Fibroblast of villous mesenchyme (primary cell): ENCODE measurements at places on chromosomes 5 and 9. TPM values are rescaled to one million over a fixed set of nuclear protein-coding genes. Genes with fewer than 3 reads are reported as not detected.

Gene ZNF658
- 3.9 and 4.3 TPM in 2 replicates for total RNA-seq

Gene FOXD4L5
- total RNA-seq, result under 0.01 TPM in 1 of 2 replicates, not detected in the other

Gene NUTM2F
- total RNA-seq, result not detected in 2 replicates

Gene PCDHB14
- 0.32 and 0.43 TPM in 2 replicates for total RNA-seq

Gene INSL6
- 0.43 and 0.64 TPM in 2 replicates for total RNA-seq

Gene GPRIN1
- 2.6 and 3.5 TPM in 2 replicates for total RNA-seq

Gene TMEM174
- not detected in 2 replicates for total RNA-seq

Gene ARHGEF37
- total RNA-seq, result 0.43 and 0.64 TPM in 2 replicates

Gene IFNK
- not detected in 2 replicates for total RNA-seq

Gene ST6GALNAC4
- total RNA-seq, result 30.0 and 34.1 TPM in 2 replicates
